ENCODE measurements at places on chromosomes 5 and 9.

DNA sequence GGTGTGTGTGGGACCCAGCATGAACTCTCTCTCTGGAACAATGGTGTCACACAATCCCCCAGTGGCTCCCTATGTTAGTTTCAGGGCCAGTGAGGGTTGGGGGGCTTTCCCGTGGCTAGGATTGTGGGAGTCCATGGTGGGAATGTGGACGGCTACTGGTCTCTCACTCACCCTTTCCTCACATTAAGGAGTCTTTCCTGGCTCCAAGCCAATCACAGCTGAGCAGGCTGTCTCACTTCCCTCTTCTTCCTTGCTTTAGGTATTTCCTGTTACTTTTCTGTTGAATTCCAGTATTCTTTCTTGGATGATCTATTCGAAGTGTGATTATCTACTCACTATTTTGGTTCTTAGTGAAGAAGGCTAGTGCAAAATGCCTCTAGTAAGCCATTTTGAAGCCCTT is 324.4 kb upstream of the MPDZ start:
- no peak for DNase-seq

DNA sequence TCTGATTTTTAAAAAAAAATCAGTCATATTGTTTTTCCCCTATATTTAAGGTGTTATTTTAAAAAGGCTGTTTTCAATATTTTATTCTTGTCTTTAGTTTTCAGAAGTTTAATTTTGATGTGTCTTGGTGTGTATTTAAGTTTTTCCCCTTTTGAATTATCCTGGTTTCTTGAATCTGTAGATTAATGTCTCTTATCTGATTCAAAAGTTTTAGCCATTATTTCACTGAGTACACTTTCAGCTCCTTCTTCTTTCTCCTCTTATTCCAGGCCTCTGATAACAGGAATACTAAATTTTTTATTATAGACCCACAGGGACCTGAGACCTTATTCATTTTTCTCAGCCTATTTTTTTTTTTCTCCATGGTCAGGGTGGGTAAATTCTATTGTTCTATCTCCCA is 81.8 kb downstream of the PPIC start:
- no peak for DNase-seq

GRCh38 chr9:99876190-99876589 is 30.3 kb upstream of the STX17 start:
- DNase-seq = no peak

- DNase-seq = no peak
These were observed 31.0 kb downstream of the MEIKIN start for GRCh38 chr5:131914472-131914871.

- DNase-seq = no peak
These were observed 22.2 kb downstream of the TNFSF8 start for GRCh38 chr9:114908104-114908622.

DNA sequence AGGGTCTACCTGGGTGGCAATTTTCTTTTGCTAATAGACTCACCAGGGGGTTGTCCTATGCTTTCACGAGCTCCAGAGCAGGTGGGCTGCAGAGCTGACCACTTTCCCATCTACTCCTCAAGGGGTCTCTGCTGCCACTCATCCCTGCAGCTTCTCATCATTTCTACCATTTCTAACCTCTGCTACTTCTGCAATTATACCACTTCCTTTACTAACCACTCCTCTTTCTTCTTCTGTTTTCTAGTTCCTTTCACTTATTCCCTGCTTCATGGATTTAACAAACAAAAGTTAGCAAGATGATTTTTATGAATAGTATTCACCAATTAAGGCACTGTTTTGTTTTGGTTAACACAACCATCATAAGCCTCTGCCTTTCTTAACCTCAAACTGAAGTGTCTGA is 34.5 kb upstream of the NIPBL start:
- DNase-seq = no peak

GRCh38 chr5:136115183-136115865 is 17.3 kb upstream of the SMAD5 start:
- DNase-seq = no peak

GRCh38 chr9:69097923-69098593 is 62.5 kb downstream of the FXN start:
- no peak for DNase-seq

Measured in stimulated activated CD4-positive, alpha-beta T cell treated with anti-CD3 and anti-CD28 coated beads, Interleukin-1b, Interleukin-23, amount 100 ng/mL, for 4 hours (primary cell).